ENCODE measurements at places on chromosomes 2 and 18. TPM values are rescaled to one million over a fixed set of nuclear protein-coding genes. Genes with fewer than 3 reads are reported as not detected.
A peak's percentile ranks its signal among the peaks of the same experiment; 100 is the strongest.

IL36RN gene
- not detected for total RNA-seq

OTX1 gene
- 0.56 TPM for total RNA-seq

DNA sequence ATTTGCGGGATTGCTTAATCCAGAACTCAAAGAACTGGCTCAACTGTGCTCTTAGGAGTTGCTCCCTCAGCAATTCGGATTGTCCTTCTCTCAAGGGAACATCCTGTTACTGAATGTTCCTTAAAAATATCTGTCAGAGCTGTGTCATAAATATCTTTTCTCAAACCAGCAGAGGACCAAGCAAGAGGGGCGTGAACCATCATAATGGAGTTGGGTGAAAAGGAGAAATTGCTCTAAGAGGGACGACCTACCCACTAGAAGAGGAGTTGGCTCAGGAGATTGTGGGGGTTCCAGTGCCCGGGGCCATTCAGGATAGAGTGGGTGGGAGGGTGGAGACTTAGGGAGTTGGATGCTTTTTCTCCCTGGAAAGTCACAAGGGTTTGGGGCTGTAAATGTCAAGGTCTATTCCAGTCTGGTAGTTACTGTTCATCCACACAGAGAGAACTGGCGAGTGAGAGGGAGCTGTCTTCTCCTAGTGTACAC lies 59.5 kb downstream of the MERTK start:
- DNase-seq: peak; percentile 31

DNA sequence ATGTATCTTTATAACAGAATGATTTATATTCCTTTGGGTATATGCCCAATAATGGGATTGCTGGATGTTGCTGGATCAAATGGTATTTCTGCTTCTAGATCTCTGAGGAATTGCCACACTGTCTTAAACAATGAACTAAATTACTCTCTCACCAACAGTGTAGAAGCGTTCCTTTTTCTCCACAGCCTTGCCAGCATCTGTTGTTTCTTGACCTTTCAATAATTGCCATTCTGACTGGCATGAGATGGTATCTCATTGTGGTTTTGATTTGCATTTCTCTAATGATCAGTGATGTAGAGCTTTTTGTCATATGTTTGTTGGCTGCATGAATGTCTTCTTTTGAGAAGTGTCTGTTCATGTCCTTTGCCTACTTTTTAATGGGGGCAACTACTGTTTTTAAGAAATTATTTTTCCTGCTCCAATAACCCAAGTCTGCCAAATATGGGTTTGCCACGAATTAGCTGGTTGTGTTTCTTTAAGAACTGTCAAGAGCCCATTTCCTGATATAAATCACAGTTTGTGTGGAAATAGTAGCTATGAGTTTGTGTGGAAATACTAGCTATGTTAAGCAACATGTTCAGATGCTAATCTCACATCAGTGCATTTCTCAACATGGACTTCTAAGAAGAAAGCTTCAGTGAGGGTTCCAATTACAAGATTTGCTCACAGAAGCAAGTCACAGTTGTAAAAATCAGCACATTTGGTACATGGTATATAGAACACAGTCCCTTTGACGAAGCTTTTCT lies 259.4 kb downstream of the ANAPC1 start:
- no peak for DNase-seq

GRCh38 chr2:207276248-207276647 lies 110.5 kb upstream of the KLF7 start:
- no peak for DNase-seq

DUSP2 gene
- 6.3 TPM for total RNA-seq

GRCh38 chr18:45173799-45174519 lies 441.3 kb upstream of the SLC14A2 start:
- no peak for DNase-seq

CCDC102B gene
- total RNA-seq: 13.3 TPM

All from testis (tissue), 5 donors.